ENCODE measurements at places on chromosomes 7 and 10.

- peak; percentile 66 for DNase-seq
Measured at GRCh38 chr10:86376852-86377796, 10.5 kb upstream of the GRID1 start.

GRCh38 chr7:102432442-102433218, 745 bp upstream of the ORAI2 start:
- no peak for DNase-seq

- DNase-seq = no peak
Measured at GRCh38 chr7:83142365-83142764, 20.3 kb downstream of the PCLO start.

GRCh38 chr10:50379616-50380015, 128.3 kb upstream of the ASAH2 start:
- no peak for DNase-seq

DNA sequence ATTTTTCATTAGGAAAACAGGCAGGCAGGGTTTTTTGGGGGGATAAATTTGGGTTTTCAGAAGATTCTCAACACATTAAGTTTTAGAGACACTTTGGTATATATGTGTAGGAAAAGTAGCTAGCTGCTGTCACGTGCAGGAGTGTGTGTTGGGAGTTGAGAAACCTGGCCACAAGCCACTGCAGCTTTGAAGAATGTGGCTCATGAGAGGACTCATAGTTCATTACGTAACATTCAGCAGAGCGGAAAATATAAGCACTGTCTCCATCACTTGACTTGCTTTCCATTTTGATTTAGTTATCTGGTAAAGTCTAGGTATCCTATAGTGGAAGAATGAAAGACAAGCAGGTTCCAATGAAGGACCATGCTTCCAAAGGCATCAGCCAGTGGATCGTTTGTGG, 31.2 kb downstream of the SMNDC1 start:
- peak; percentile 65 for DNase-seq

- DNase-seq = no peak
Measured at GRCh38 chr7:81574723-81575326, 195.0 kb downstream of the HGF start.

DNA sequence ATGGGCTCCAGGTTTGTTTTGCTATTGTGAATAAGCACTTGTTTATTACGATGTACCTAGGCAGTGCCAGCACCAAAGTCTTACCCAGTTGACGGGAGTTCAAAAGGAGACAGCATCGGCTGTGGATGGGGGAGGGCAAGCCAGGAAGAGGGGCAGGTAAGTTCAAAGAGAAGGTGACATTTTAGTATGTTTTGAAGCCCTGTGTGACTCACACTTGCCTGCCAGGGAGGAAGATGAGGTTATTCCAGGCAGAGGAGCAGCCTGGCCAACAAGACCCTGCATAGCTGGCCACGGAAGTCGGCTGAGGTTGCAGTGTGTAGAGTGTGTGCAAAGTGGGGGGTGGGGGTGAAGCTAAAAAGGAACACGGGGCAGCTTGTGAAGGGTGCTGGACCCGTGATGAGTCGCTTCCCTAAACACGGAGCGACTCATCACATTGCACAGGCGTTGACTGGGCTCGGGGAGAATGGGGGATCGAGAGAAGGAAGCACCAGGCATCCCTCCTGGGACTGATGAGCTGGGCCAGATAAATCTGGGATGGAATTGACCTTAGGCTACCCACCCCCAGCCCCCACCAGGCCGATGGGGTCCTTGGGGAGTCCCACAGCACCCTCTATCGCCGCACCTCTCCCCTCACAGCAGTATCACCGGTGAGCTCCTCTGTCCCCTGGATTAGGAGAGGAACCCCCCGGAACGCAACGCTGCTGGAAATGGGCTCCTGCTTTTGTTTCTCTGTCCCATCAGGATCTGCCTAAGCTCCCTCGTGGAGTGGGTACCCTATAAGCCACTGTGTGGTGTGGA, 97.9 kb upstream of the IKZF1 start:
- DNase-seq = no peak

DNA sequence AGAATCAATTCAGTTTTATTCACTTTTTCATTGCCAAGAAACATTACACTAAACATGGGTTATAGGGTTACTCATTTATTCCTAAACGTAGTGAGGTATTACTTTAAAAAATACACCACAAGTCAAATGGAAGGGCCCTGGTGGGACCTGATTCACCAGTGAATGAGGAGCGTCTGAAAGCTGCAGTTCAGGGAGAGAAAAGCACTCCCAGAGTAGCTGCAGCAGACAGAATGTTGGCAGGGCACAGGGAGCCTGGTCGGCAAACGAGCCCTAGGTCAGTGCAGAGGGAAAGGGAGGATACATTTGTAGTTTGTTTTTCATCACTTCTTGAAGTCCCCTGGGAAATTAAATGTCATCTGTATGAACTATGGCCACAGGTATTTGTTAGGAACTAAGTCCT, 361.7 kb upstream of the ETV1 start:
- DNase-seq = no peak

- DNase-seq = no peak
Measured at GRCh38 chr10:123847686-123848432, 43.7 kb downstream of the CPXM2 start.

- DNase-seq = no peak
Measured at GRCh38 chr7:100874300-100874576, 665 bp upstream of the SRRT start.

DNA sequence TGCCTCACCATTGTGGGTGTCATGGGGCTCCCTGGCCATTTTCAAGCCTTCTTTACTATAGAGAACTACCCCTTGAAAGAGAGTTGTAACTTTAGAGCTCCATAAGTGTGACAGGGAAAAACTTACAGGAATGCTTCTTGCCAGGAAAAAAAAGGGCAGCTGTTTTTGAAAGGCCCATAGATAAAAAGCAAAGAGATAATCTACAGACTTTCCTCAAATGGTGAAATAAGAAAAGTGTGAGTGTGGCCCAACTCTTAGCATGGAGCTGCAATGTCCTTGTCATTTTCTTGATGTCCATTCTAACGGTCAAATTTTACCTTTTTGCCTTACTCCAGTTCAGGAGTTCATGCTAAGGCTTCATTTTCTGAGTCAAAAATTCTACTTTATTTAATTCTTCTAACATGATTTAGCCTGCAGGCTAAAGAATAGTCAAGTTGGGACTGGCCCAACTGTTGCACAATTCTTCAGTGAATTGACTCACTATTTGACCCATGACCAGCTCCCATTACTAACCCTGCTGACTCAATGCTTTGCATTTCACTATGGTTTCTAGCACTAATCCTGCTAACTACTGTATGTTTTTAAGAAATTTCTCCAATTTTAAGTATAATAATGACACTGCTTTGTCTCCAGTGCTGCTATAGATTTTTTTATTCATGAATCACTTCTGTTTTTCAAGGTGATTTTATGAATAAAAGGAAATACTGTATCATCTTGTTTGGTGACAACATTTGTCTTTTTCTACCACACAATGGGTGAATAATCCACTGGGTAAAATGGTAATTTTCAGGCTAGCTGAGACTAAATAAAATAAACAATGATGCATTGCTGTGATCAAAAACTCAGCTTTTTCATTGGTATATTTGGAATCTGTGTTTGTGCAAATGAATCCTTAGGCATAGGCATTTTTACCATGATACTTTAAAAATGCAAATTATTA, 41.4 kb upstream of the SGCE start:
- DNase-seq = peak; percentile 67

GRCh38 chr10:125547010-125547650, 135.8 kb downstream of the TEX36 start:
- DNase-seq = no peak

DNA sequence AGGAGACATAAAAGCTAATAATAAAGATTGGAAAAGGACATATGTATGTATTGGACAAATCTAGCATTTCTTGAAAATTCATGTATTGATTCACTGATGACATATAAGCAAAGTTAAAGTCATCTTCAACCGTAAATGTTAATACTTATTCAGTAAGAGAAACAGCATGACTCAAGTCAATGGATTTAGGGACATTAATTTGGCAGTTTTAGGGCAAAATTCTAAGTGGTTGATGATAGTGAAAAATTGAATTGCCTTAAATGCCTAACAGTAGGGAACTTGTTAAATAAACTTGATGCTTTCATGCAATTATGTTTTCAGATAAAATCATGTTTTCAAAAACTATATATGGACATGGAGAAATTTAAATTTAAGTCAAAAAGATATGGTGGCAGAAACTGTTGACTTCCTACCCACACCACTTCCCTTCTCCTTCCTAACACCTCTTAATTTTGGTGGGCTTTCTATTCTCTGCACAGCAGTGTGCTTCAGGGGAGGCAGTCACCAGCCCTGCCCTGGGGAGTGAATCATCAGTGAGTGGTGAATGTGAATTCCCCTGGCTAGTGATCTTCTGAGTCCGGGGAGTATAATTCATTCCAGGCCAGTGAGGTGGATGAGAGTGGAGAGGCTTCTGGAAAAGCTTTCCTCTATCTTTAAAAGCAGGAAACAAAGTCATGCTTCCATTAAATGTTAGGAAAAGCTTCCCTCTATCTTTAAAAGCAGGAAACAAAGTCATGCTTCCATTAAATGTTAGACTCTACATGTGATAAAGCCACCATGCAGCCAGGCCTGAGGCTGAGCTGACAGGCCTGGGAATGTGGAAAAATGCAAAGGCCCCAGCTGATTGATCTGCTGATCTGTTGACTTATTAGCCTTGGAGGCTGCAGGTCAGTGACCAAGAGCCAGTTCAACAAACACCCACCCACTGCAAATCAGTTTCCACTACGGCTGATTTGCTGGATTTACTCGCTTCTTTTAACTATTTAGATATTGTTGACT, 25.2 kb upstream of the ITGB1 start:
- no peak for DNase-seq

DNA sequence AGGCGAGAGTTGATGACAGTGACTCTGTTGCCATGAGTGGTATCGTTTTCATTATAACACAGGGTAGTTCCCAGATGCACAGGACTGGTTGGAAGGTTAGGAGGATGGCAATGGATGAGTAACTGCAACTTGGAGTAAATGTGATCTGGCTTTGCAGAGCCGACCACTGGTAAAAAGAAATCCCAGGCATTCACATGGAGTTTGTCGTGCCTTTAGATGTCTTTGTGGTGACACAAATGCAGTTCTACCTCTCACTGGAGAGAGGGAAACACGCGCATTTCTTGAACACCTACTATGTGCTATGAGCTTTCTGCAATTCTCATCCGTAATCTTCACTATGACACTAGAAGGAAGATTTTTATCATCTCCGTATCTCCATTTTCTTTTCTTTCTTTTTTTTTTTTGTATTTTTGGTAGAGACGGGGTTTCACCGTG, 1.7 kb upstream of the MNX1 start:
- DNase-seq = no peak

DNA sequence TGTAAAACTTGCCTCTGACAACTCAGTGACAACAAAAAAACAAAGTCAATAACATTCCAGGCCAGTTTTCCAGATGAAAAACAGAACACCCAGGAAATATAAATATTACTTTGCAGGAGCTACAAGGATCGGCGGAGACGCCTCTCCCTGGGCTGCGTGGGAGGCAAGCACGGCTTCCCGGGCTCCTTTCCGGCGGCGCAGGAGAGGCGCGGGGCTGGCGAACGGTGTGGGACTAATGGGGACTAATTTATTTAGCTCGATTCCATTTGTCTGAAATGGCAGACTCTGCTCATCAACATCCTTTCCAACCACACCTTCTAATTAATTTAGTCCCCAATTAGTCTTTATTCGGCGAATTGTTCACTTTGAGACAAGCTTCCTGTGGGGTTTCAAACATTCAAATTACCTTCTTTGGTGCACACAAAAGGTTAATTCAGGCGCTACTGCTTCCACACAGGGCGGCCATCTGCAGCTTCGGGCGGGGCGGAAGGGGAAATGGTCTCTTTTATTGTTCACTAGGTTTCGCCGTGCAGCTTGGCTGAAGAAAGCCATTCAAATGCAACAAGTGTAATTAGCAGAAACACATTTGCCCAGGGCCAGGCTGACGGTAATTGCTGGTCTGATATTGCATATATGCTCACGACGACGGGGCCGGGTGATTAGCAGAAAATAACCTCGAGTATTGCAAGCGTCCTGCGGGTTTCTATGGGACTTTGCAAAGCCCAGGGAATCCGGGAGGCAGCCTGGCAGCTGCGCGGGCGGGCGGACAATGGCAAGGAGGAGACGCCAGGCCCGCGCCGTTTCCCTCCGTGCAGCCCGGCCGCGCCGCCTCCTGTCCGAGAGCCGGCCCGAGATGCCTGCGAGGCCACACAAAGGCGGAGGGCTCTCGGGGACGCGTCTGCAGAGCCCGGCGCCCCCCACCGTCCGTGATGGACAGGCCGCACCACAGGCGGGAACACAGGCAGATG, 270.1 kb downstream of the PTPRN2 start:
- no peak for DNase-seq

DNA sequence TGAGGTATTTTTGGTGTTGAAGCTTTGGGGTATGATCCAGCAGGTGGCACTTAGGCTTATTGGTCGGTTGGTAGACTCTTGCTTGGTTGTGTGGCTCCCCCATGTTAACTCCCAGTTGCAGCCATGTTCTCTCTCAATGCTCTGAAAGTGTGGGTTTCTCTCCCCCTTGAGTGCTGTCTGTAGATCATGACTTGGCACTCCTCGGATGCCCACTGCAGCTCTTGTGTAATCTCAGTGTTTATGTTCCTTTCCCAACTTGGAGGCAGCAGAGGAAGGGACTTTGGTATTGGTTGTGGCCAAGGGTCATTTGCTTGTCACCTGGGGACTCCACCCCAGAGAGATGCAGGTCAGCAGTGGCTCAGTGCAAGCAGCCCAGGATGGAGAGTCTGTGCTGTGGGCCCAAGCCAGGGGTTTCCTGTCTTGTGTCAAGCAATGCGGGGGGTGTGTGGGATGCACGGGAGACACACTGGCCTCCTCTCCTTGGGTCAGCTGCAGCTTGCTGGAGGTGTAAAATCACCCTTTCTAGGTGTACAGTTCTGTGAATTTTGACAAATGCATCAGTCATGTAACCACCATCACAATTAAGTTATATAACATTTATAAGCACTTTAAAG, 36.9 kb downstream of the PIK3CG start:
- DNase-seq = no peak

DNA sequence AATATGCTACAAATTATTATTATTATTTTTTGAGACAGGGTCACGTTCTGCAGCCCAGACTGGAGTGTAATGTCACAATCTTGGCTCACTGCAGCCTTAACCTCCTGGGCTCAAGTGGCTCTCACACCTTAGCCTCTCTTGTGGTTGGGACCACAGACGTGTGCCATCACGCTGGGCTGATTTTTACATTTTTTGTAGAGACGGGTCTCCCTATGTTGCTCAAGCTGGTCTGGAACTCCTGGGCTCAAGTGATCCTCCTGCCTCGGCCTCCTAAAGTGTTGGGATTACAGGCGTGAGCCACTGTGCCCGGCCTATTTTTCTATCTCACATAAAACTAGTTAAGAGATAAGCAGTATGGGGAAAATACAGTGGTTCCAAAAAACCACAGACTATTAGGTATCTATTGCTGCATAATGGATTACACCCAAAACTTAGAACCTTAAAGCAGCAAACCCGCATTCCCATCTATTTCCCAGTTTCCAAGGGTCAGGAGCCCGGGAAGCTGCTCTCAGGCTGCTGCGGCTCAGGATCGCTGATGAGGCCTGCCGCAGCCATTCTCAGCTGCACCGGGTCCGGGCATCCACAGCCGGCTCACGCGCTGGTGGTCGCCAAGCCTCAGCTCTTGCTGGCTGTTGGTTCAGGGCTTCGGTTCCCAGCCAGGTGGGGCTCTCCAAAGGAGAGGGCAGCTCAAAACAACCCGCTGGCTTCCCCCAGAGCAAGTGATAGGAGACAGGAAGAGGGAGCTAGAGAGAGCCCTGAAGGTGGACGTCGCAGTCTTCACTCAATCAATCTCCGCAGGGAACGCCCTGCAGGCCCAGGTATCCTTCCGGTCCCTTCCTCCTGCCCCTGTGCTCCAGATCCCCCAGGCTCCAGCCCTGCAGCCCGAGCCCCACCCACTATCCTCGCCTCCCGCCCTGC, 128.2 kb downstream of the UBE2H start:
- no peak for DNase-seq

- DNase-seq = no peak
Measured at GRCh38 chr7:37107047-37107750, 341.5 kb downstream of the ELMO1 start.

All from omental fat pad (tissue), 4 donors.